A549 (cell line): ENCODE measurements at places on chromosomes 6 and 20.
A peak's percentile ranks its signal among the peaks of the same experiment; 100 is the strongest.

GRCh38 chr6:85405853-85406198 is 44.1 kb upstream of the NT5E start:
- no peak for DNase-seq

DNA sequence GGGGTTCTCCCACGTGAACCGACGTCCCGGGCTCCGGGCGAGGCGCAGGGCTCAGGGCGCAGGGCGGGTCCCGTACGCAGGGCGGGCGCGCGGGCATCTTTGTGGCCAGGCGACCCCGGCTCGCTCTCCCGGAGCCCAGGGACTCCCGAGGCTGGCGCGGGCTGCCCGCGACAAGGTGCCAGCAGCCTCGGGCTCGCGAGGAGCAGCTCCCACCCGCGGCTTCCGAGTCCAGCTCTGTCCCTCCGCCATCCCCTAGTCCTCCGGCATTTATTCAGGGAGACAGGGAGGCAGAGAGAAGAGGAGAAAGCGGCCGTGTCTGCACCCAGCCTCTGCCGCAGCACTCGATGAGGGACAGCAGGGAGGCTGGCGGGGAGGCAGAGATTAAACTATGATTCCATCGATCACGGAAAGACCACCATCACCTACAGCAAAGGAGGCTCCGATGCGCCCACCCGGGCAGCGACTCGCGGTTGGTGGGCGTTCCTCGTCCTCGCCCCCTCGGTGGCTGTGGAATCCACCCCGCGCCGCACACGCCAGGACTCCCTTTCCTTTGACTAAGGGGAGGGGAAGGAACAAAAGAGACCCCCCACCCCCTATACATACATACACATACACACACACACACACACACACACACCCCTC is 1.1 kb downstream of the RGS17 start:
- no peak for DNase-seq

DNA sequence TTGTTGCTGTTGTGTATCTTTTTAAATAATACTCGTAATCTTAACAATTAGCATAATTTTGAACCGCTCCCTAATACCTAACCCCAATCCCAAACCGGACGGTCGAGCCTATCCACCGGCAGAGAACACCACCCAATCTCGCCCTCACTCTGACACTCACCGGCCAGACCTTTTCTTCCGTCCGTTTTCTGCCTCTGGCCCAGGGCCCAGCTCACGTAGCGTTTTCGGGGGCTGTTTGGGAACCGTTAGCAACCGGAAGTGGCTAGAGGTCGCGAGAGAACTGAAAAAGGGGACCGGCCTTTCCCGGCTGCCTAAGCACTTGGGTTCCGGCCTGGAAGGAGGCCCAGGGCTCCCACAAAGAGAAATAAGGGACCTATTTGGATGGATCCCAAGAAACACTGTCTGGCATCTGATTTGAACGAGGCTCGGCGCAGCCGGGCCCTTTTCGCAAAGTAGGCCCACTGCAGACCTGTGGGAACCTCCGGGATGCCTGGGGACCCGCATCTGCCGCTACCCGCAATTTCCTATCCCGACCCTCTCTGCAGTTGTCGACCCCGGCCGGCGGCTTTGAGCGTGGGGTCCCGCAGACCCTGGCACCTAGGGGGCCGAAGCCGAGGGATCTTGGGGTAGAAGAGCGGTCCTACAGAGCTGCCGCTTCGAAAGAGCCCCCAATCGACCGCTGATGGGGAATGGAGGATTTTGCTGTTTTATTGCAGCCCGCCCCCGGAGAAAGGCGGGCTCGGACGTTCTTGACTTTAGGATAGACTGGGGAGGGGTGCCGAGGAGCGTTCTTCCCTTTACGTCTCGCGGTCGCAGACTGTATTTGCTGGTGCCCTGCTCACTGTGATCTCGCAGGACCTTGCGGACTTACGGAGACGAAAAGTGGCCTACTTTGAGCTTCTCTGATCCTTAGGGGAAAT is 4.8 kb upstream of the ZKSCAN8 start:
- peak; percentile 65 for DNase-seq

DNA sequence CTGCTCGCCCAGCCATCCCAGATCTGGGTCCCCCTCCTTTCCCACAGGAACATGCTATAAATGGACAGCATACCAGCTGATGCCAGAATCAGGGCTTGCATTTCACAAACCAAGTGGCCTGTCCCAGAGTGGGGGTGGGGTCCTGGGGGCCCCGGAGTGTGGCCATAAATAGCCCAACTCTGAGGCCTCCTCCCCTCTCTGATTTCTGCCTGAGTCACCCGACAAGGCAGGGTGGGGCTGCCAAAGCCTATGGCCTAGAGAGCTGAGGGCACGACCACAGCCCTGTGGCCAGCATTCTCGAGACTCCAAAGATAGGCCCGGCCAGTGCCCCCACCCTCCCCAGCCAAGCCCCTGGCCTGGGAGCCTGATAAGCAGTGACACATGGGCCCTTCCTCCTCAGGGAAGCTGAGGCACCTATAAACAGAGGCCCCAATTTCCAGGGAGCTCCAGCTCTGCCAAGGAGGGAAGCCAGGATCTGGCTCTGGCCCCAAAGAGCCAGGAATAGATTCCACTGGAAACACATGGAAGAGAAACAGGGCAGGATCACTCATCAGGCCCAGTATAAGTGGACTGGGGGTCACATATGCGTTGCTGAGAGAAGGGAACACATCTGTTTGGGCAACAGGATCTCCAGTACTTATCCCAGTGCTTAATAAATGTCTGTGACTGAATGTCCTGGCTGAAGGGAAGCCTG is 20.3 kb downstream of the SNTA1 start:
- DNase-seq, result no peak

DNA sequence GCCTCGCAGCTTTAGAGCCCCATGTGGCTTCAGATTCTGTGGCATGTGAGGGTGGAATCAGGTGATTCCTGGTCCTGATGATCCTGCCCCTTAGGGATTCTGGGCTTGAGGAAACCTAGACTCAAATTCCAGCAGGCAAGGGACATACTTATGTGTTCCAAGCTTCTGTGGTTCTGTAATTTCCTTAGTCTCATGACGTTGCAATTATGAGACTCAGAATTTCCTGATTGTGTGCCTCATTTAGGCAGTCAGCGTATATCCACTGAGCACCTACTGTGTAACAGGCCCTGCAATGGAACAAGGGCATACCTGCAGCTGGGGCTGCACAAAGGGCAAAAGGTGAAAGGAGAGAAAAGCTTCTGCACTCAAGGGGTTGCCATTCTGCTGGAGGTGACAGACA is 11.6 kb upstream of the BPIFB4 start:
- DNase-seq, result no peak

GRCh38 chr6:39961178-39961577 is 26.9 kb upstream of the MOCS1 start:
- DNase-seq, result no peak

GRCh38 chr6:11121851-11122250 is 10.3 kb upstream of the ERVFRD-1 start:
- no peak for DNase-seq

DNA sequence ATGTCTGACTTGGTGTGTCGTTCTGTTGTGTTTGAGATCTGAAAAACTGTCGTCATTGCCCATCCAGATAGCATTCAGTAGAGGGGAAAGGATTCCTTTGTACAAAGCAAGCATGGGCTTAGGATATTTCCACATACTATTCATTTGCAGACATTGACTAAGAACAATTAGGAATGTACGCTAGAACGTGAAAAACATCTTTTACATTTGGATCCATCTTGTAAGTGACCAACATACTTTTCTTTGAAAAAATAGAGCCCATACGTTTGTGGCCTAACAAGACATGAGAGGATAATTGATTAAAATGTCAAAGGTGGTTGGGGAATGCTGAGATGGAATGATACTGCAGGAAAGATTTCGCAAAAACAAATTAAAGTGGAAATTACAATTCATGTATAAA is 225.8 kb upstream of the QKI start:
- no peak for DNase-seq

DNA sequence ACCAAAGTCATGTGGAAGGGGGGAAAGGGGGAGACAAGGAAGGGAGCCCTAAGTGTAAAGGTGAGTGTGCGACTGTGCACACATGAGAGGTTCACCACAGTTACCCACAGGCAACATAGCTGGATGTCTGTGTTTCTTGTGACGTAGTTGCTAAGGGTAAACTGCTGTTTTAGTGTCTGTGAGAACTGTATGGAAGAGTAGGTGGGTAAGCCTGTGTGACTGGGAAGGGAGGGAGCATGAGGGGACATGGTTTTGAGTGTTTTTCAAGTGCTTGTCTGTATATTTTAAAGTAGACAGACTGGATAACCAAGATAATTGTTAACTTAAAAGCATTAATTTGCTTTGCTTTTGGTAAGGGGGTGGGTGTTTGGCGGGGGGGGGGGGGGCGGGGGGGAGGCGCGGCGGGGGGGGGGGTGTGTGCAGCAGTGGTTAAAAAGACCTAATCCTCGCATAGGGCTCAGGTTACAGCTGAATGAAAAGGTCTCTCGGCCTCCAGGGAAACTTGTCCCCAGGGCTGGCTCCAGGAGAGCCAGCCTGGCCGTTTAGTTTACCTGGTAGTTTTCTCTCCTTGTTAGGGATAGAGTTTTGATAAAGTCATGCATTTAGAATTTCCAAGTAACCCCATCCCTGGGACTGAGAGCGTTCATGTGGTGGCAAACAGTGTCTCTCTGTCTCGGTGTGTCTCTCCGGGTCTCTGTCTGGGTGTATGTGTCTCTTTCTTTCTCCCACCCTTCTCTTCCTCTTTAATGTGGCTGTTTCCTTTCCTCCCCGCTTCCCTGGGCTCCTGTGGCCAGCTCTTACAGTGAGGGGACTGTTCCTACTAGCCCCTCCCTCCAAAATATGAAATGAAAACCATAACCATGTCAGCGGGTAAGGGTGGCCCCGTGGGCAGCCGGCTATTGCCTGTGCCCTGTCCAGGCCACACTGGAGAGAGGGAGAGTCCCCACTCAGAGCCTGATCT is 3.4 kb downstream of the SCUBE3 start:
- DNase-seq, result no peak

GRCh38 chr6:54493138-54493537 is 184.9 kb downstream of the TINAG start:
- peak; percentile 55 for DNase-seq

- DNase-seq, result no peak
Observed at GRCh38 chr6:166754218-166755030, 127.4 kb upstream of the RPS6KA2 start.
